Activated CD4-positive, alpha-beta T cell treated with anti-CD3 and anti-CD28 coated beads, Interleukin-2, Interleukin-4, amounts not matched to agents 100 ng/mL and 50 ng/mL, durations not matched to agents 16 hours and 8 hours (primary cell): ENCODE measurements at places on chromosomes 1 and 21.

DNA sequence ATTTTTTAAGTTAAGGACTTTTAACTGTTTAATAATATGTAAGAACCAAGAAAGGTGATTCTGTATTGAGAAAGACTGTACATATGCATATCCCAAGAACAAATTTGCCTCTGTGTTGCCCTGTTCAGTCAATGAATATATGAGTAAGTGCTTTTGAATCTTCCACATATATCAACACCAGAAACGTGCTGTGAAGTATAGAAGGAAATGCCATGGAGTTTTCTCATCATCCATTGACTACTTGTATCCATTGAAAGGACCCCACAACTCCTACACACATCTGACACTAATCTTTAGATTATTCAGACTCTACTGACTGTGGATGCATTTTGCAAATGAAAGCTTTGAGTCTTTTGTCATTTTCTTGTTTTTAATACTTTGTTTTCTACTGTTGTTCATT lies 366.9 kb downstream of the S1PR1 start:
- DNase-seq: no peak

- DNase-seq: no peak
Observed at GRCh38 chr1:196690582-196690981, 38.7 kb downstream of the CFH start.

DNA sequence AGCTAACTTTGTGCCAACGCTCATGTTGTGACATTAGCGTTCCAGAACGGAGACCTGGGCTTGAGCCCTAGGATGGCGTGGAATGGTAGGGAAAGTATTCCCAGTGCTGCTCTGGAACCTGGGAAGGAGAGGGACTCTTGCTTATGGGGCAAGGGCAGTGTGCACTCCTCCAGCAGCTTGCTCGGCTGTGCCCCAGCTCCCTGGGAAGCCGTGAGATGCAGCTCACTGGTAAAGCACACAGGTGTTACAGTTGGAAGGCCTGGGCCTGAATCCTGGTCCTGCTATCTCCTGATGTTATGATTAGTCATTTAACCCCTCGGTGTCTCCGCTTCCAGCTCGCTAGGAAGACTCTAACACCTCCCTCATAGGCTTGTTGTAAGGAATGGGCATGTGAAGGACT lies 42.4 kb upstream of the EPHA8 start:
- DNase-seq: no peak

GRCh38 chr1:223711173-223711572 lies 1.2 kb upstream of the CAPN2 start:
- DNase-seq: no peak

- DNase-seq: no peak
Observed at GRCh38 chr1:16068356-16069270, 4.8 kb downstream of the FAM131C start.

DNA sequence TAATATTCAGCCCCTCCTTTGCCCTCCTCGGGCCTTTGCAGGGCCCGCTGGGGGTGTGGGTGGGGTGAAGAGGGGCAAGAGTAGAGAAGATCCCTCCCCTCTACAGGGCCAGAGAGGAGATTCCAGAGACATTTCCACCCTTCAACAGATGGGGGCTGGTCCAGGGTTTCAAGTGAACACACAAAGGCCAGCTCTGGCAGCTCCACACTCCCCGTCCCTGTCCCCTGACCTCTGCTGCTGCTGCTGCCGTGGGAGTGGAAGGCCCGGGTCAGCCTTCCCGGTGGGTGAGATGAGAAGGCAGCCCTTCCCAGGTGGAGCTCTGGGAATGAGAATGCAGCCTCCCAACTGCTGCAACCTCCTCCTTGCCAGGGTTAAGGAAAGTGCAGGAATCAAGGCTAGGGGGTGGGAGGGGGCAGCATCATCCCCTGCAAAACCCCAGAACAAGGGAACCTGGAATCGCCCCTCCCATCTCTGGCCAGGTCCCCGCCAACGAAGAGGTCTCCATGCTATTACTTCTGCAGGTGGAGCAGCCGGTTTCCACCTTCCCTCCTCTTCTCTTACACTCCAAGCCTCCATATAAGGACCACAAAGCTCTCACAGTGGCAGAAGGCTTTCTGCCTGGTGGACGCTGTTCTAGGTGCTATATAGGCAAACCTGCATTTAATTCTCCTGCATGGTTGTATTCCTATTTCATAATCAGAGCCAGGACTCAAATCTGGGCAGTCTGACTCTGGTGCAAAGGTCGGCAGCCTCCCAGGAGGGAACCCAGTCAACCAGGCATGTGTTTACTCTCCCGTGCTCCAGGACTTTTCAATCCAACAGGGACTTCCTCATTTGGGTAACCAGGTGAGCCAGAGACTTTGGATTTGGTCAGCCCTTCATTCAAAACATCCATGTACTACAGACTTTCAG lies 22.9 kb upstream of the ARHGEF10L start:
- DNase-seq: no peak

DNA sequence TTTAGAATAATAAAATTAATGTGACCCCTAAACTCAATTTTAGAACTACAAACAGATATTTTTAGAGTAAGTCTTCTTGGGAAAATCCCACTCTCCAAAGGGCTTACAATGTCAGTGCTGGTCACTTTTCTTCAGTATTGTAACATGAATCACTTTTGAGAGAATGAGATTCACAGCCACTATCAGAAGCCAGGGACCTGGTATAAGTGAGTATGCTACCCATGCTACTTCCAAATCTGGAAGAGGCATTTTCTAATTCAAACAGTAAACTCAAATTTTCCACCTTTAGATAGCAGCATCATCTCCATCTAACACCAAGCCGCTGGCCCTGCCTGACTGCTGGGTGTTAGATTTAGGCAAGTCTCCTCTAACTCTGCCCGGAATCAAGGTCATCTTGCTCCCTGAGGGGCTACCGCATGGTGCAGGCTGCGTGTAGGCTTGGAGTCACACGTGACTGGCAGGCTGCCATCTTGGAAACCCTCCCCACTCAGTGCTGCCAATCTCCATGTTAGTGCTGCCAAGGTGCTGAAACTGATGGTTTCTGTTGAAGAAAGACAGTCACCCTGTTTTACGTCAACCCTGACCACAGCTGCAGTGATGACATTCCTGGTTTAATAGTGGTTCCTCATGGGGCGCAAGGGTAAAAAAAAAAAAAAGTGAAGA lies 882.9 kb upstream of the B3GALT2 start:
- DNase-seq: no peak

GRCh38 chr1:218351391-218352074 lies 6.4 kb downstream of the TGFB2 start:
- no peak for DNase-seq

DNA sequence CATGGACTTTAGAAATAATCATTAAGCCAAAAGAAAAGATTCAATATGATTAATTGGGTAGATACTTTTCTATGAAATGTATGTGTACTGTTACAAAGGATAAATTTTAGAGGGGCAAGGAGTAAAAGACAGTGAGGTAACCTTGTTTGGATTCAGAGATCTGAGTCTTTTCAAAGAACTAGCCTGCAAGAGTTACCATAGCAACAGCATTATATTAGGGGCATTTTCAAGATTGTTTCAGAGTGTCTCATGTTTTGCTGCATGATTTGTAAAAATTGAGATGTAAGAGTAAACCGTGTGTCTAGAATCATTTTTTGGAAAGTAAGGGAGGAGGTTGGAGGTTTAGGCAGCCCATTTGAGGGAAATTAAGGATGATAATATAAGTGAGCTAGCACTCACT lies 70.6 kb upstream of the KIAA1614 start:
- DNase-seq: no peak

DNA sequence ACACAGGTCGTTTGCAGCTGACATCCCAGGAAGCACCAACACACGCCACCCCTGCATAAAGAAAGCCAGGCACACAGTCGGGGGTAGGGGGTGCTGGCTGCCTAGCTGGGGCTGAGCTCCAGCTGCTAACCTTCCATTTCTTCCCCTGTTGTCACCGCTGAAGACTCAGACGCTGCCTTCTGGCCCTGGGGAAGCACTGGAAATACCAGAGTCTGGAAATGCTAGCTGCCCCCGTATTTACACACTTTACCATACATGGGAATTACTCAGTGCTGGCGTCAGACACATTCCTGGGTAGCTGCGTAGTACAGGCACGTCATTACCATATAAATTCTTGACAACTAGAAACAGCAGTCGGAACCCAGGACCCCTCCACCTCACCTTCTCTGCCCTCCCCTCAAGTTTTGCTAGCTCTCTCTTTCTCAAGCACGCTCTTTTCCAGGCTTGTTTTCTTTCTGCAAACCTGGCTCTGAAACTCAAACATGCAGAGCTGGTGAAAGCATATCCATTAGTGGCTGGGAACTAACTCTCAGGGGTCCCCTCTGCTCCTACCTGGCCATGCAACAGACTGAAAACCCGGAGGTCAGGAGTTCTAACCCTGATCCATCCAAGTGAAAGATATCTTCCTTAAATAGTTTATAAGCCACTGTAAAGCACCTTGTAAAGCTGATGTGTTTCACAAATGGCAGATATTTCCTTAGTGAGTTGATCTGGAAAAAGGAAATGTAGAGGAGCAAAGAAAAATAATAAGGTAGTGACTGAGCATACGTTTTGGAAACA lies 3.3 kb downstream of the CSRP1 start:
- DNase-seq: no peak

DNA sequence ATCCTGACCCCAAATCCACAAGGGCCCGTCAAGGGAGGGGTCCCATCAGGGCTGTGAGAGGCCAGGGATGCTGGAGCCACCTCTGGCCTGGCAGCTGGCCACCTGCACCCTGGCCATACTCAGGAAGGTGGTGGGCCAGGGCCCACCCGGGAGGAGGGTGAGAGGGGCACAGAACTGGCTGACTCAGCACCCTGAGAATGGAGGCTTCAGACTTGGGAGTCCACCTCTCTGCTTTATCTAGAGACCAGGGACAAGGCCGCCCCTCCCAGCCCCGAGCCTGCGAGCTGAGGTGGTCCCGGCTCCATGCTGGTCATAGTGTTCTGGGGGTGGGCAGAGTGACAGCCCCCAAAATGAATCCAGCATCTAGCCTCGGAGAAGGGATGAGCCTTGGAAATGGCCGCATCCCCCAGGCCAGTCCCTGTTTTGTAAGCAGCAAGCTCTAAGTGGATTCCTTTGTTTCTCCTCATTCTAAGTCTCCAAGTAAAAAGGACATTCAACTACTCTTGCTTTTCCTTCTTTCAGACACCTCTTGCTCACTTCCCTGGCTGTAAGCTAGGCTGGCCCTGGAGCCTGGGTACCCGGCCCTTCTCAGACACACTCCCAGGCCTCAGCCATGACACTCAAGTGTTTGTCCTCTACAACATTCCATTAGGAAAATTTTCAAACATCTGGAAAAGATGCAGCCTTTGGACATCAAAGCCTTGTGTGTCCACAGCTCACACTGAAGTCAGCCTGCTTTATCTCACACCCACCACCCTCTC lies 12.3 kb downstream of the WNT3A start:
- no peak for DNase-seq

DNA sequence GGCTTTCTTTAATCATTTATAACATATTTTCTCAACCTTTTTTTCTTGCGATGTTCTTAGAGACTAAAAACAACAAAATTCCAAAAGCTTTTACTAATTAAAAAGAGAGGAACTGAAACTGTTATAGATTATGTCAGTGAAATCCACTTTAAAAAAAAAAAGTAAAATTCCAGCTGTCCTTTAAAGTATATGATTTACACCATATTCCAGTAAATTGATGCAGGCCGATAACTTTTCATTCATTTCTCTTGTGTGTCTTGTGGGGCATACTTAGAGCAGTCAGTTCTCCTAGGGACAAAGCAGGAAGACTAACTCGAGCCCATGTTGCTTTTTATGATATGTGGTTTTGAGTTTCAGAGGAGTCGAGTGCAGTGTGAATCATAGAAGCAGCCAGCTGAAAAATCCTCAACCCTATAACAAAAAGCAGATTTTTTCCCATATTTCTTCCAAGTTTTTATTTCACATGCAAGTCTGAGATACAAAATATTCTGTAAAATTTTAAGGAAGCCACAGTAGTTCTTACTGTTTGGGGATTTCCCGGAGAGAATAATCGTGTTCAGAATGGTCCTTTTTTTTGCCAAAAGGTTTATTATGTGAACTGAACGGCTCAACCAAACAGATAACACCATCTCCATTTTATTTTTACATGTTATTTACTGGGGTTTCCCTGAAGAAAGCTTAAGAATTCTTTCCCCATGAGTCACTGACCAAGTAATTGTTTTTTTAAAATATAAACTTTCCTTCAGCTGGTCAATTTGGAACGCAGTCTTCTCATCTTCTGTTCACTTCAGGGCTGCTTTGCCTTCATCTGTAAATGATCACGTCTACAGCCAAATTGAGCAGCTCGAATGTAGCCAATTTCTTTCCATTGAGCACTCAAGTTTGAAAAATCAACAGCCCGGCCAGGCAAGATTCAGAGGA lies 77.0 kb upstream of the C1orf105 start:
- DNase-seq: peak; percentile 38

- no peak for DNase-seq
Observed at GRCh38 chr1:14522926-14523241, 75.6 kb upstream of the KAZN start.

DNA sequence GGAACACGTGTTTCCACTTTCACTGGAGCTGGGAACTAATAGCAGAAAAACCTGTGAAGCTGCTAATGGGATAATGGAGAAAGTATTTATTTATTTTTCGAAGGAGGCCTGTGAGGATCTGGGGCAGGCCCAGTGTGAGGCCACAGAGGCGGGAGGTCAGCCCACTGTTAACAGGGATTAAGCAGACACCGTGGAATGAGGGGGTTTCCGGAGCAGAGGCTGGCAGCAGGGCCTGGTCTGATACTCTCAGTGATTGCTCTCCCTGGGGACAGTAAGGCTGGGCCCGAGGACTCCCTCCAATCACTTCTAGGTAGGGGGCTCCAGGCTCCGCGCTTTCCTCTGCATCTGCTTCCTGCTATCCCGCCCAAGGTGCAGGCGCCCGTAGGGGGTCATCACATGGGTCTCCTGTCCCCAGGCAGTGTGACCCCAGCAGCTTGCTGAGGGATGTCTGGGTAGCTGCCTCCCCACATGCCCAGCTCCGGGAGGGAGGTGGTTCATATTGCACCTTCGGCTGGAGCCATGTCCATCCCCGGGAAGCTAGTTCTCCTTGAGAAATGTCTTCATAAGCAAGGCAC lies 28.8 kb upstream of the CDCA8 start:
- no peak for DNase-seq

DNA sequence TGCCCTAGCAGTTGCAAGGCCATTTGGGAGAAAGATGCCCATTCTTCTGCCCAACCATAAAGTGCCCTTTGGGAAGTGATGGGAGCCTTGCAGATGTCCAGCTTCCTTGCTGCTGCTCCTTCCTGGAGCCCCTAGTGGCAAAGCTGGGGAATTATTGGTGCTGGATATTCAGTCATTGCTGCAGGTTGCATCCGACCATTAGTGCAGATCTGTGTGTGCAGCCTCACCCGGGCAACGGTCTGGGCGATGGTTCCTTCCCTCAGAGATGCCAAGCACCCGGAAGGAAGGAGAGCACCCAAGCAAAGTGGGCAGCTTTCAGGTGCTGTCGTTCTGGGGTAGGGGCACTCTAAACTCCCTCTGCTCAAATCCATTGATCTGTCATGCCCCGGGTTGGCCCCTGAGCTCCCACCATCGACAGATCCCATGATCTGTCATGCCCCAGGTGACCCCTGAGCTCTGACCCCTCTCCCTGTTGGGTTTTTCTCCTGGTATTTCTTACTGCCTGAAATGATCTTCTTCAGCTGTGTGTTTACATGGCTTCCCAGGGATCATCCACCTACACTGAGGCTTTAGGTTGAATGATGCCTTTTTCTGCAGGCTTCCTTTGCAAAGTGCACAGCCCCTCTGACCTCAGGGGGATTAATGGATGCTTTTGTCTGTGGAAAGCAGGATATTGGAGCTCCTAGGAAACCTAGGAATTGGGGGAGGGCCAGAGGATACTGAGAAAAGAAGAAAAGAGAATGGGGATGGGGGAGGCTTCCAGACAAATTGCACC lies 467.5 kb downstream of the PTPRU start:
- DNase-seq: no peak
